ENCODE measurements at places on chromosomes 3 and 15.

DNA sequence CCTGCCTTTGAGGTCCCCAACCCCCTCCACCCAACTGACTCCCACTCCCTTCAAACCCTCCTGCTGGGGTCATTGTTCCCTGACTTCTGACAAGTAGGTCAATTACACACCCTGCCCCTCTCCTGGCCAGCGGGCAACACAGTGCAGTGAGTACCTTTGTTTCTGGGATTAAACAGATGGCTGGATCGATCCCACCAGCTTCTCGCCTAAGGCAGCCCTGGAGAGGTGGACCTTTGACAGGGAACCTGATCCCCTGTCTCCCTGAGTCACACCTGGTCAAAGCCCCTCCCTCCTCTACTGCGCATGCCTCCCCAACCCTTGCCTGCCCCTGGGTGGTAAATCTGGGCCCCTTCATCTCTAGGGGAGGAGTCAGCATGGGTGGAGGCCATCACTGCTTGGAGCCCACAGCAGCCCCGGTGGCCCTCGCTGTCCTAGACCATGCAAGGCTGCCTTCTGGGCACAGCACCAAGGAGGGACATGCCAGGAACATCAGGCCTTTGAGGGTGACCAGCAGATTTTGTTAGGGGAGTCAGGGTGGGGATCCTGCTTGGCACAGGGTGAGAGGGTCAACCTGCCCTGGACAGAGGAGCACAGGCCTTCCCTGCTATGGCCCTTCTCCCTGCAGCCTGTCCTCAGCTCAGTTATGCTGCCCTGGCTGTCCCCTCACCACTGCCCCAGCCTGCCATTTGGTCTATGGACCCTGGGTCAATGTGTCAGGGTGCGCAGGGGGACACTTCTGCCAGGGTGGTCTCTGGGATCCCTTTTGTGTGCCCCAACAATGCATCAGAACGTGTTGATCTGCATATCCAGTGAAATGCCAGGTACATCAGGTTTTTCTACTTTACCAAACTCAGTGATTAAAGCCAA, 9.8 kb upstream of the PRR23E start:
- DNase-seq = no peak

DNA sequence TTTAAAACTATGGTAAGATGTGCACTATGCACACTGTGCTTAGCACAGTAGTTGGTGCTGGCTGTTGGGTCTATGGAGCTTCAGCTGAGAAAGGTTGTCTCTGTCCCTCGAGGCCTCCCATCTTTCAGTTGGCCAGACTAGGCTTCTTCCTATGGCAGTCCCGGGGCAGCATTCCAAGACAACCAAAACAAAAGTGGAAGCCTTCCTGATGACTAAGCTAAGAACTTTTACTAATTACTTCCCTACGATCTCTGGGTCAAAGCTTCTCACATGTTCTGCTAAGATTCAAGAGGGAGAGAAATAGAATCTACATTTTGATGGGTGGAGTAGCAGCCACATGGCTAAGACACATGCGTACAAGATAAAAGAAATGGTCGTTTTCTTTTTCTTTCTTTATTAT, 342.8 kb downstream of the TUSC7 start:
- no peak for DNase-seq

DNA sequence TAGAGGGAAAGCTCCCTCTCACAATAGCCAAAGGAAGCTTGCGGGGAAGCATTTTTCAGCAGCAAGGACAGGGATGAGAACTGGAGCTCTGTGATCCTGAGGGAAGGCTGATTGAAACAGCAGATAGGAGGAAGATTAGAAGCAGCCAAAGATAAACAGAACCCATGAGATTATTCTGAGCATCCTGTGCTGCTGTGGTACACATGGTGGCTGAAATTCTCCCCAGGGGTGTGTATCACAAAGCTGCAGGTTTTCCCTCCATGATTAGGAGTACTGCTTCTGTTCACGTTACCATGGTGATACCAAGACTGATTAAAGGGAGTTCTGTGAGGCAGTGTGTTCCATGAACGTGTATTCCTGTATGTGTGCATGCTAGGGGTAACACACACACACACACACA, 30.3 kb upstream of the PSMD6 start:
- DNase-seq = no peak

DNA sequence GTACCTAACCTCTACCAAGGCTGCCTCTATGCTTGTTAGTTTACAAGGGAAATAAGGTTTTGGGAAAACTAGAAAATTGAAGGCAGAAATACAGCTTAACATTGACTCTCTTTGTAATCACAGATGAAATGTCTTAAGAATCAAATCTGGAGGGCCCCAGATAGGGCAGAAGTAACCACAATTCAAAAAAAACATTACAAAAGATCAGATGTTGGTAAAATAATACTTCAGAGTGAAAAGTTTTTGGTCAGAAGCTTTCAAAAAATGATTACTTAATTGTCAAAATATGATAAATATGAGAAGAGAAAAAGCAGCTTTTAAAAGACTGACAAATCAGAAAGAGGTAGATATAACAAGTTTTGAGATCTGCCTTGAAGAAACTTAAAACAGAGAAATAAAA, 425.1 kb upstream of the NECTIN3 start:
- DNase-seq = no peak

GRCh38 chr3:102148598-102149337, 286.0 kb upstream of the ZPLD1 start:
- DNase-seq = no peak

- DNase-seq = no peak
Observed at GRCh38 chr3:120028271-120029047, 65.8 kb downstream of the GSK3B start.

- DNase-seq = no peak
Observed at GRCh38 chr15:76065793-76066192, 6.0 kb downstream of the TMEM266 start.

GRCh38 chr15:67133026-67133425, 67.6 kb downstream of the SMAD3 start:
- no peak for DNase-seq

GRCh38 chr3:167913219-167913835, 177.8 kb downstream of the SERPINI1 start:
- DNase-seq = no peak

DNA sequence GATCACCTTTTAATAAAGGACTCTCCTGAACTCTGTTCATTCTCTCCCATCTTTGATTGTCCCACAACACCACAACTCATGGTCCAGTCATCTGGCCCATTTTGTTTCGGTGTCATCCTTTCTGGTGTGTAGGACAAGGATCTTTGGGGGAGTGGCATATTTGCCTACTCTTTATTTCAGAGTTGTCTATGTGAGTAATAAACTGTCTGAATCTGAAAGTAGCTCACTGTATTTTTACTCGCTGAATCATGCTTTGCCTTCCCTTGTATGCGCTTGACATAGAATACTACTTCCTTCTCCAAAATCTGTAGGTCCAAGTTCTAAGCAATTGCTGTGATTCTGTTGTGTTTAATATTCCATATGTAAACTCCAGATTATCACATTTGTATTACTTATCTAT, 29.9 kb upstream of the NOX5 start:
- DNase-seq = no peak

- no peak for DNase-seq
Observed at GRCh38 chr15:22811640-22812039, 25.2 kb downstream of the NIPA1 start.

DNA sequence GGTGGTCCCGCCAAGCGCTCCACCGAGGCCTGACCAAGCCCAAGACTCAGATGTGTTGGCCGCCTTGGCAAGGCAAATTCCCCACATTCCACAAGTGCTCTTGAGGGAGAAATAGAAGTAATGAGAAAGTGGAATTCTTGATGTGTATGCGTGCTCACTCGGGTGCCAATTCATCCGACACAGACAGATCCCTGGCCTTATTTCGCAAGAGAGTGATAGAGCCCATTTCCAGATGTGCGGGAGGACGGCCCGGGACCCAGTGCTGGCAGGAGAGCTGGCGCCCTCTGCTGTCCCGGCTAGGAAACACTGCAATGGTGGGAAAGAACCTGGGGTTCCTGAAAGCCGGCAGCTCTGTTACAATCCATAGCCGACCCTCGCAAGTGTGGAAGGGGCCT, 76.0 kb downstream of the HMG20A start:
- DNase-seq = peak; percentile 52

DNA sequence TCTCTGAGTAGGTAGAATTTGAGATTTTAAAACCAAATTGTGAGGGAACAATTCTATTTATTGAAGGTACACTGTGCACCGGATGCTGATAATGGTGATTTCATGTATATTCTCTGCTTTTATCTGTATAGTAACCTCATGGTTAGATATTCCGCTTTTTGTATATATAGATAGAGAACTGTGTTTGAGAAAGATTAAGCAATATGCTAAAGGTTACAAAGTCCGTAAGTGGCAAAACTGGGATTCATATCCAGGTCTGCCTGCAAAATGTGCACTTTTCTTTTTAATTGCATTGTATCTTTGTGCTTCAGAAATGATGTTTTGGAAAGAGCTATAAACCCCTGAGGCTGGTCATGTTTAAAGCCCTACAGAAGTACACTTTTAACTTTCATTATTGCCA, 635.4 kb upstream of the NECTIN3 start:
- DNase-seq = no peak

GRCh38 chr3:28151608-28152228, 89.7 kb upstream of the CMC1 start:
- DNase-seq = no peak

GRCh38 chr3:121988146-121988545, 33.9 kb downstream of the ILDR1 start:
- no peak for DNase-seq

All from stimulated activated CD4-positive, alpha-beta T cell treated with anti-CD3 and anti-CD28 coated beads, TNF-alpha, amount 100 ng/mL, for 48 hours (primary cell).